ENCODE measurements at places on chromosomes 12 and 14.

DNA sequence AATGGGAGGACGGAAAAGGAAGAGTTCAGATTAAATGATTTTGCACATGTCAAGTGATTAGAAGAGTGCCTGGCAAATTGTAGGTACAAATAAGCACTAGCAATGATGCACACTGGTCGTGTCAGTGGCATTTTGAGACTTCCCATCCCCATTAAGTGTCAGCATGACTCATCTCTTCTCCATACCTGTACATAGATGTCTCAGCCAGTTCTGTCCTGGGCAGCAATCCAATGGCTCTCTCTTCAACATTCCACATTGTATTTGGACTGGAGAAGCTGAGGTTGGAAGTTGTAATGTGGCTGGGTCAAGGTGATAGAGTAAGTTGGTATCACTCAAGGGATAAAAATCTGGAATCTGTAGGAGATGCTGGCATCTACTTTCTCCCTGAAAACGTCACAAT, 742.7 kb downstream of the VRK1 start:
- peak; percentile 2 for DNase-seq

DNA sequence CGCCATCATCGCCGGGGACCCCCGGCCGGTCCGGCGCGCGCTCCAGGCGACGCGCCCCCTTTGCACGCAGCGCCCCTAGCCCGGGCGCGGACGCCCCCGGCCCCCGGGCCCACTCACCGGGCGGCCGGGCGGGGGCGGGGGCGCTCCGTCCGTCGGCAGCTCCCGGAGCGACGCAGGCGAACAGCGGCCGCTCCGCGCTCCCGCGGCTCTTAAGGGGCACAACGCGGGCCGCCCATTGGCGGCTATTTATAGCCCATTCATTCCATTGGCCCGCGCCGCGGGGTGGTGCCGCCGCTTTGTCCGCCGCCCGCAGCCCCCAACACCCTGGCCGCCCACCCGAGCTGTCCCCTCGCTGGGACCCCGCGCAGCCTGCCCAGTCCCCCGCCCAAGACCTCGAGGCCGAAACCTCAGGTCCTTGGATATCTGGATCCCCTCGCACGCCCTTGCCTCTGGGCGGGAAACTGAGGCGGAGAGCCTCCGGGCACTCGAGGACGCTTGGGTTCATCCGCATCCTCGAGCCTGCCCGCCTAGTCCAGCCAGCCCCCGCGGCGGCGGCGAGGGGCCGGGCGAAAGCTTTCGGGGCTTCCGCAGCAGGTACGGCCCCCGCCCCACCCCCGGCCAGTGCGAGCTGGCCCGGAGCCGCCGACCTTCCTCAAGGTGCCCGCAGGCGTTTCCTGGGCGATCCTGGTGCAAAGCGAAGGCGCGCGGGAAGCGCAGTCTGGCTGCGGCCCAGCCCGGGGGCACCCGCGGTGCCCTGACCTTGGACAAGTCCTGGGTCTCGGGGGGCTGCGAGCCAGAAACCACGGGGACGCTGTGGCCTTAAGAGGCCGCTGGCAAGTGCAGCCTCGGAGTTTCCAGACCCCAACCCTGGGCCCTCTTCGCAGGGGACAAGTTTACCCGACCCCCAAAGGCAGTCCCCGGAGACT, at the start of gene CKB:
TSS of gene CKB (minus strand) at position 182 of the 926 bp plus-strand sequence. CDS start 337 bp downstream, outside the sequence.
- DNase-seq = peak; percentile 64

DNA sequence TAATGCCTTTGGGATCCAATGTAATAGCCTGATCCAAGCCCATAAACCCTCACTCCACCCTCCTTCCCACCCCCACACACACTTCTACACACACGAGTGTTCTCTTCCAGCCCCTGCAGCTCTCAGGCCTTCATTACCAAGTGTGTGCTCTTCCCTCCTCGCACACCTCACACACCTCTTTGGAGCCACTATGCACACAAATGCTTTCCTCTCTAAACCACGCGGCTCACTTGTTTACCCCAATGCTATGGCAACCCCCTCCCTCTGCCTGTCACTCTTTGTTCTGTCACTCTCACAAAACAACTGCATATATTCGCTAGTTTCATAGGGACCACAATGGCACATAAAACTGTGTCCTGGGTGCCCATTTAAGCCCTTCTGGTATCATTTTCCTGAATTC, 35.1 kb downstream of the PPP2R5E start:
- DNase-seq = no peak

DNA sequence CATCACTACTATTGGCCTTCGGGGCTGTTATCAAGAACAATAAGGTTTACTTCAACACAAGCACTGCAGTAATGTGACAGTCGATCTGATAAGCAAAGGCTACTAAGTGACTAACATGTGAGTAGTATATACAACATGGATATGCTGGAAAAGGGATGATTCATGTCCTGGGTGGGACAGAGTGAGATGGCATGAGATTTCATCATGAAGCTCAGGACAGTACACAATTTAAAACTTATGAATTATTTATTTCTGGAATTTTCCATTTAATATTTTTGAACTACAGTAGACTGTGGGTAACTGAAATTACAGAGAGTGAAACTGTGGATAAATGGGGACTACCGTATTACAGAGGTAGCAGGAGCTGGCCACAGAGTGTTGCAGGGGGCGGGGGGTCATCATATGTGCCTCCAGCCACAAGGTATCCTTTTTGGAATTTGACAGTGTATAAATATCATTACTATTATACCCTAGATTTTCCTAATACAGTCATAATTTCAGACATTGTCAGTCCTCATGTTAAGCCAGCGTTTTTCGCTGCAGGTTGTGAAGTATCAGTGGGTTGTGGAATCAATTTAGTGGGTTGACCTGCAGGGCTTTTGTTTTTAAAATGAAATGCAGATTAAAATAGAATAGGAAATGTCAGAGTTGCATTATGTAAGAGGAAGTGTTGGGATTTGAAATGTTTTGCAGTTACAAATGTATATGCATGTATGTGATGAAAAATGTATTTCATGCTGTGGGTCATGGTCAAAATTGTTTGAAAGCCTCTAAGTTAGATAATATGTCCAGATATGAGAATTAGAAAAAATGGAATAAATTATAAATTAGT, 148.0 kb upstream of the NUDT4 start:
- DNase-seq = peak; percentile 91

- no peak for DNase-seq
Observed at GRCh38 chr14:41899416-41899815, 292.7 kb downstream of the LRFN5 start.

GRCh38 chr12:39503439-39503838, 60.5 kb upstream of the KIF21A start:
- DNase-seq = peak; percentile 76

GRCh38 chr14:64848239-64848638, 31.5 kb downstream of the SPTB start:
- DNase-seq = no peak

DNA sequence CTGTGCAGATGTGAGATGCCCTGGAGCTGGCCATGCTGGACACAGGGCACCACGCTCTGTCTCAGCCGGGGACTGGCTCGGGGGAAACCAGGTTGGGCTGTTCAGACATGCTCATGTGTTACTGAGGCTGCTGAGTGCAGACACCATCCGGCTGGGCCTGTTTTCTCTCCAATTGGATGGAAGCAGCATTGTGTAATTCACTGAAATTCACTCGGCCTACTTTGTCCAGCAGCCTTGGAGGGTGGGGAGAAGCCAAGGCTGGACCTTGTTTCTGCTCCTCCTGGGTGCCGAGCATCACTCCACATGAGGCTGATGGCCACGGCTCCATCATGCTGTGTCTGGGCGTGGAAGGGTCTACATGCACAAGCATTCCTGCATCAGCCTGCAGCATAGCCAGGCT, 130.7 kb downstream of the SMOC1 start:
- DNase-seq = peak; percentile 94

All from epithelial cell of esophagus (primary cell).